ENCODE measurements at places on chromosomes 4 and X. TPM values are rescaled to one million over a fixed set of nuclear protein-coding genes. Genes with fewer than 3 reads are reported as not detected.

DNA sequence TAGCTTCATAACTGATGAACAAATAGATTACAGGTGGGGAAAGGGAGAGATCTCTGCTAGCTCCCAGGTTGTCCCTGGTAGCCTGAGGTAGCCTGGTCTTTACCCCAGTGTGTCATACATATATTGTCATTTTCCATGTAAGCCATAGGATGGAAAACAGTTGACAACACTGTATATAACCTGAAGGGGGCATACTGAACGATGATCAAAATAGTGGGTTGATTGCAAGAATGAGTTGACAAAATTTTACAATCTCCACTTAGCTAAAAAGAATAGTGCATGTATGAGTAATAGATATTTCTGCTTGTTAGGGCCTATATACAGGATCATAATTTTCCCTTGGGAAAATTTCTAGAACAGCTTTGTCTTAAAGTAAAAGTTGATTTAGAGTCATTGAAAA is 304.1 kb upstream of the HAND2 start:
- no peak for DNase-seq

- no peak for DNase-seq
These were observed 69.0 kb upstream of the ATOH1 start for GRCh38 chr4:93759506-93759905.

DNA sequence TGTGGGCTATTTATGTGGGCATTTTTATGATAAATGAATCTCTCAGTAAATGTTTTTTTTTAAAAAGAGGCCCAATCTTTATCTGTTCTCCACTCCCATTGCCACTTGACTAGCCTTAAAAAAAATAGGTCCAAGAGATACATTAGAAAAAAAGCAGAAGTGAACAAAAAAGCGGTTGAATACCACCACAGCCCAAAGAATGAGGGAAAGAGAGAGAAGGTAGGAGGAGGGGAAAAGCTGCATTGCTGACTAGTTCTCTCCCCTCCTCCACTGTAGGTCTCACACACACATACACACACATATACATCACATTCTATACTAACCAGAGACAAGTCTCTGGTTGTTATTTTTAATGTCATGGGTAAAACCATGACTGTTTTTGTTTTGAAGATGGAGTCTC is 95.8 kb upstream of the IL13RA1 start:
- DNase-seq: no peak

GRCh38 chrX:114038358-114038757 is 545.5 kb upstream of the HTR2C start:
- DNase-seq: no peak

- DNase-seq: no peak
These were observed 46.0 kb downstream of the SEPSECS start for GRCh38 chr4:25113915-25114904.

DNA sequence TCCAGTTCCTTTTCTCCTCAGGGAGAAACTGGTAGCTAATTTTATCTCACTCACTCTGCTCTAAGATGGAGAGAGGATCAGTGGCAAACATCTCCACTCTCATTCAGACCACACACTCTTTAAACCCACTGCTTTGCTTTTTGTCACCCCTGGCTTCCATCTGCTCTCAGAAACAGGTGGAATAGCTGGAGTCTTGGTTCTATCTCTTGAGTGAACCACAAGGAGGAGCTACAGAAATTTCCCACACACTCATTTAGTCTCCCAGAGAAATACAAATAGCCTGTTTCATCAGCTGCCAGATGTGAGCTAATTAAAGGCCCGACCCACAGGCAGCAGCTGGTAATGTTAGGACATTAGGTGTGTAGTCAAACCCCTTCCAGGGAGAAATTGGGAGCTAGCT is 96.6 kb downstream of the STPG2 start:
- no peak for DNase-seq

GRCh38 chrX:144265641-144266040 is 381.8 kb downstream of the UBE2NL start:
- no peak for DNase-seq

DNA sequence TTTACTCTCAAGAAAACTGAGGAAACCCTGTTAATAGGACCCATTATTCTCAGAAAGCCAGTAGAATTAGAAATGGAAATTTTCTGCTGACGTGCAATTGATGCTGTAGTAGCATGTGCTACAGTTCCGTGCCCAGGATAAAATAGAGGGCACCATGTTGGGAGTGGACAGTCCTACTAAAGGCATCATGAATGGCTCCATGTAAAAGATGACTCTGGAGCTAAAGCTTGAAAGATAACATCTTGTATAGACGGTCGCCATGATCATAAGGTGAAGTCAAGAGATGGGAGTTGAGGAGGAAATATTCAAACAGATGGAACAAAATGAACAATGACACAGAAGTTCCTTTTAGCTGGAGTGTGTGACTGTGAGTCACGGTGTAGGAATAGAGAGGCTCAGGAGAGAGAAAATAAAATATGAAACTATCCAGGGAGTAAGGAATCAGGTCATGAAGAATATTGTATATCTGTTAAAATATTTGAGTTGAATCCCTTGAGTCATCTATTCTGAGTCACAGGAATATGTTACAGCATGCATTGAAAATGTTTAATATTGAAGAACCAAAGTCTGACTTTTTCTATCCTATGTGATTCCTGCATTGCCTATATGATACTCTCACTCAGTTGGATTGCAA is 31.8 kb downstream of the ANXA10 start:
- no peak for DNase-seq

DNA sequence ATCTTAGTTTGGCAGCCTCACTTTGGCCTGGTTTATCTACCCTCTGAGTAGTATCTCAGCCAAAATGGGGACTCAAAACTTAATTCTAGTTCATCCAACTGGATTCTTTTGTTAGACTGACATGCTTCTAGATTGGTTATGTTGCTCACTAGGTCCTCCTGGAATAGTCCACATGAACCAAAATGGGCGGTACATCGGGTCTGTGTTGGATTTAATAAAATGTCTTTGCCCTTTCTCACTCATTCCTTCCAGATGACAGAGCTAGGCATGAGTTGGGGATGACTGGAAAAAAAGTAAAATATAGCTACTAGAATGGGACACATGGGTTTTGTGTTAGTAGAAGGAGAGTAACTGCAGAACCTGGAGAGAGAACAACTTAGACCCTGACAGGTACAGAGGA is 247.9 kb downstream of the CCSER1 start:
- DNase-seq: no peak

DNA sequence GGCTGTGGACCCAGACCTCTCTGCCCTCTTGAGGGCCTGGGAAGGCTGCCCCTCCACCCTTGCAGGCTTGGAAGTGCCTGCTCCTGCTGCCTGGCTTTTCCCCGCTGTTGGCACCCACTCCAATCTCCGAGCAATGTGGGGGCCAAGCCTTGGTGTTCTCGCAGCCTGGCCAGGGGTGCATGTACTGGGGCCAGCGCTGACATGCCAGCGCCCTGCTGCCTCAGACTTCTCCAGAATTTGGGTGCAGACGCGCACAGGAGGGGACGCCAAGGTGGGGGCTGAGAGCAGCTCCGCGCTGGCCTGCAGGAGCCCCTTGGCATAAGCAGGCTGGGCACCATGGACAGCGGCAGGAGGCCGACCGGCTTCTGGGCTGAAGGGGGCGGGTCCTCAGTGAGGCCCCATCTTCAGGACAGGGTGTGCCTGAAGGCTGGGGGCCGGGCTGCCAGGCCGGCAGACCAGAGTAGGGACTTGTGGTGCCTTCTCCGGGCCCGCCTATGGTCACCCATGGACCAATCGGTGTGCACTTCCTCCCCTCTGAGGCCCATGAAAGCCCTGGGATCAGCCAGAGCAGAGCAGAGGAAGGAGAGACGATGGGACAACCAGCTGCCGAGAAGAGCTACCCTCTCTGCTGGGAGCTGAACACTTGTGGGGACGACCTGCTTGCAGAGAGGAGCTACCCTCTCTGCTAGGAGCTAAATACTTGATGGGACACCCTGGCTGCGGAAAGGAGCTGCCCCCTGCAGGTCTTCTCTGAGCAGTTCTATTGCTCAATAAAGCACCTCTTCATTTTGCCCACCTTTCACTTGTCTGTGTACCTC is 118.3 kb downstream of the DNAAF6 start:
- no peak for DNase-seq

- DNase-seq: no peak
These were observed 35.3 kb downstream of the ATXN3L start for GRCh38 chrX:13284570-13284969.

The GDPD2 gene
- 0.21 TPM for total RNA-seq

The HSFX1 gene
- 2.1 TPM for total RNA-seq

The NDNF gene
- total RNA-seq: 5.9 TPM

The MAGEC1 gene
- total RNA-seq: not detected
